ENCODE measurements at places on chromosomes 6 and 20.

- DNase-seq, result no peak
Measured at GRCh38 chr6:141744194-141744925, 388.4 kb upstream of the GJE1 start.

DNA sequence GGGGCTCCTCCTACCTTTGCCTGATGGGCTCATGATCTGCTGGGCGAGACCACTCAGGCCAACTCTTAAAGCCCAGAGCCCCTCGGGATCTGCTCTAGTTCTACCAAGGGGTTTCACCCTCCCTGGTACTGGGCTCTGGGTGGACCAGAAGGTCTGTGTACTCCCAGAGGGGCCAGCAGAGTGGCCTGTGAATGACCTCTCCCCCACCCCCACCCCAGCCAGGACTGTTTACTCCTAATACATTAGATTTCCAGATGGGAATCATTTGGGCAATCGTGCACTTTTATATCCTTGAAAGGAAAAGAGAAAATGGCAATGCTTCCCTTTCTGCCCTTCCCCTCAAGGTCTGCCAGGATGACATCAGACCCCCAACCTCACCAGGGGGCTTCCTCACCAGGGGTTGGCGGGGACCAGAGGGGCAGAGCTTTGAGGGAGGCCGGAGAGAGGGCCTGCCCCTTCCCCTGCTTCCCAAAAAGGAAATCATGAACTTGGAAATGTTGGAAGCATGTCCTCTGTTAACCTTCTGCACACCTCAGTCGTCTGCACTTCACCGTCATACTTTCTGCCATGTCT, 37.1 kb upstream of the PMEPA1 start:
- DNase-seq, result no peak

- no peak for DNase-seq
Measured at GRCh38 chr20:58713801-58714339, 21.3 kb downstream of the NPEPL1 start.

GRCh38 chr6:116500969-116501433, 10.4 kb upstream of the CALHM5 start:
- DNase-seq, result no peak
